ENCODE measurements at places on chromosomes 1 and 21. TPM values are rescaled to one million over a fixed set of nuclear protein-coding genes. Genes with fewer than 3 reads are reported as not detected.
A peak's percentile ranks its signal among the peaks of the same experiment; 100 is the strongest.

The ALX3 gene
- not detected for total RNA-seq

The TMIGD3 gene
- total RNA-seq = not detected

The GPR37L1 gene
- total RNA-seq = 0.05 TPM

The S100A7 gene
- not detected for total RNA-seq

The DNASE2B gene
- not detected for total RNA-seq

DNA sequence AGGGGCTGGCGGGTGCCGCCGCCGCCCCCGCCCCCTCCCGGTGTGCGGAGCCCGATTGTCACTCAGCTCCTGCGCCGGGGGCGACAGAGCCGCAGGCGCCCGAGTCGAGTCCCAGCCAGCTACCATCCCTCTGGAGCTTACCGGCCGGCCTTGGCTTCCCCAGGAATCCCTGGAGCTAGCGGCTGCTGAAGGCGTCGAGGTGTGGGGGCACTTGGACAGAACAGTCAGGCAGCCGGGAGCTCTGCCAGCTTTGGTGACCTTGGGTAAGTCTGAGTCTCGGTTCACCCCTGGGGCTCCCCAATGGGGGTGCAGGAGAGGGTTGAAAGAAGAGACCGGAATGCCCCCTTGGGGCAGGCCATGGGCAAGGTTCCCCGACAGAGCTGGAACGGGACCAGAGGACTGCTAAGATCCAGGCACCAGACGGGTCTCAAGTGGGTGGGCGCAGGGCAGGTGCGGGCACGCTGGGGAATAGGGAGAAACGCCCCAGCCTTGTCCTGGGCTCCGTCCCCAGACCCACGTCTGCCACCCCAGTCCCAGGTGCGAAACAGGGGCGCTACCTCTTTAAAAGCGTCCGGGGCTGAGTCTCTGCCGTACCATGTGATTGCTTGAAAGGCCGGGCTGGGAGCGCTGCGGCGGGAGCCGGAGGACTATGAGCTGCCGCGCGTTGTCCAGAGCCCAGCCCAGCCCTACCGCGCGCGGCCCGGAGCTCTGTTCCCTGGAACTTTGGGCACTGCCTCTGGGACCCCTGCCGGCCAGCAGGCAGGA lies at the start of gene ADORA1:
TSS of gene ADORA1 (plus strand) at position 61 of the 765 bp plus-strand sequence. CDS start 1,116 bp downstream, outside the sequence.
- peaks cover 16% of the 10 kb centered on the region for H3K4me1 ChIP-seq
- no peaks in the 10 kb centered on the region for H3K36me3 ChIP-seq
- H3K27me3 ChIP-seq = peaks cover 59% of the 10 kb centered on the region
- no peak within 1 kb of the TSS for H3K27ac ChIP-seq

- no peak overlapping the region for H3K27ac ChIP-seq
- no peak for DNase-seq
- no peak overlapping the region for H3K4me3 ChIP-seq
- H3K27me3 ChIP-seq = no peaks in the 10 kb centered on the region
- no peaks in the 10 kb centered on the region for H3K36me3 ChIP-seq
- H3K4me1 ChIP-seq = no peaks in the 10 kb centered on the region
Observed at GRCh38 chr21:20030390-20030789, 967.8 kb upstream of the NCAM2 start.

- peaks cover 9% of the 10 kb centered on the region for H3K27me3 ChIP-seq
- H3K4me1 ChIP-seq = peaks cover 20% of the 10 kb centered on the region
- no peaks in the 10 kb centered on the region for H3K36me3 ChIP-seq
- H3K27ac ChIP-seq = no peak overlapping the region
Observed at GRCh38 chr1:145720878-145721671, 1.8 kb downstream of the CD160 start.

- no peak overlapping the region for H3K4me3 ChIP-seq
- no peaks in the 10 kb centered on the region for H3K4me1 ChIP-seq
- no peak overlapping the region for H3K27ac ChIP-seq
- peaks cover 3% of the 10 kb centered on the region for H3K36me3 ChIP-seq
- no peak for DNase-seq
Observed at GRCh38 chr1:207794861-207795260, 43.0 kb downstream of the CD46 start.

GRCh38 chr21:17003763-17004373 lies 509.0 kb upstream of the CXADR start:
- DNase-seq = no peak
- H3K4me1 ChIP-seq = peaks cover 20% of the 10 kb centered on the region
- H3K36me3 ChIP-seq = no peaks in the 10 kb centered on the region
- no peak overlapping the region for H3K4me3 ChIP-seq
- no peaks in the 10 kb centered on the region for H3K27me3 ChIP-seq

DNA sequence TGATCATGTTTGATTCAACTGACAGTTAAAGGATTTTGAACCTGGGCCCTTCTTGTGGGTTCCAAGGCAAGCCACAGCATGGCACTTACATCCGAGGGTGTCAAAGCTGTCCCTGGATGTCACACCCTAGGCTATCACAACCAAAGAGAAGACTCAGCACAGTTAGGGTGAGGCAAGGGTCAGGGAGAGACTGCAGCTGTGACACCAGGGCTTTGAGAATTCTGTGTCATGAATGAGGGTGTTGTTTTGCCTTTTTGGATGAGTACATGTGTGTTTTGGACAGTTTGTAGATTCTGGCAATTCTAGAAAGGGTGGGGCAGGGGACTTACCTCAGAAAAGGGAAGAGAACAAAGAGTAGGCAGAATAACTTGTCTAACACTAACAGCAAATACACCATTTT lies 37.8 kb upstream of the ZNF326 start:
- H3K27me3 ChIP-seq = no peaks in the 10 kb centered on the region
- no peak for DNase-seq
- H3K36me3 ChIP-seq = peaks cover 4% of the 10 kb centered on the region
- peaks cover 29% of the 10 kb centered on the region for H3K4me1 ChIP-seq
- no peak overlapping the region for H3K27ac ChIP-seq
- H3K4me3 ChIP-seq = peak overlapping the region; percentile 2

- peaks cover 35% of the 10 kb centered on the region for H3K4me1 ChIP-seq
- H3K27me3 ChIP-seq = no peaks in the 10 kb centered on the region
- H3K4me3 ChIP-seq = no peak overlapping the region
- H3K36me3 ChIP-seq = peaks cover 19% of the 10 kb centered on the region
Observed at GRCh38 chr1:53285969-53286760, 41.7 kb downstream of the LRP8 start.

DNA sequence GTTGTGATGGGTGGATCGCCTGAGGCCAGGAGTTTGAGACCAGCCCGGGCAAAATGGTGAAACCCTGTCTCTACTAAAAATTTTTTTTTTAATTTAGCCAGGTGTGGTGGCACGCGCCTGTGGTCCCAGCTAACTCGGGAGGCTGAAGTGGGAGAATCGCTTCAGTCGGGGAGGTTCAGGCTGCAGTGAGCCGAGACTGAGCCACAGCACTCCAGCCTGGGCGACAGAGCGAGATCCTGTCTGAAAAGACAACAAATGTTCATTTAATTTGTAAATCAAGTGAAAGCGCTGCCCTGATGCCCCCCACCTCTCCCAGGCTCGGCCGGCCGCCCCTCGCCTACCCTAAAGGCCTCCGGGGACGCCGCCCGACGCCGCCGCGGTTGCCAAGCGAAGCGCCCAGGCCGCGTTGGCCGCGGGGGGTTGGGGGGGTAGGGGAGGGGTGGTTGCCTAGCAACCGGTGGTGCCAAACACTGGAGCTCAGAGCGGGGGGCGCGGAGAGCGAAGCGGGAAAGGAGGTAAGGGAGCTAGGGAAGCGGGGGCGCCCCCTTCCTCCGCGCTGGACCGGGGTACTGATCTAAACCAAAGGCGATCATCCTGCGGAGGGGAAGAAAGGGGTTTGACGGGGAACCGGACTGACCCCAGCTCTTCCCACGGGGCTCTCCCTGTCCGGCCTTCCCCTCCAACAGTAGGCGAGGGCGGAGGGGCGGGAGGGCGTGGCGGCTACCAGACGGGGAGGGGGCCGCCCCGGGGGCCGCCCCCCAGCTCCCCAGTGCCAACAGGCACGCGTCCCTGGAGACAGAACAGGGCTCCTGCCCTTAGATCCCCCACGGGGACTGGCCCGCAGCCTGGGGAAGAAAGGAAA lies at the start of gene TEKT2:
TSS of gene TEKT2 (plus strand) at position 460 of the 862 bp plus-strand sequence. CDS start 828 bp downstream, outside the sequence.
- peaks cover 17% of the 10 kb centered on the region for H3K4me1 ChIP-seq
- H3K27me3 ChIP-seq = no peaks in the 10 kb centered on the region
- peak; percentile 68 for DNase-seq
- no peaks in the 10 kb centered on the region for H3K36me3 ChIP-seq
- peak within 1 kb of the TSS; percentile 71 for H3K27ac ChIP-seq
- H3K4me3 ChIP-seq = peak within 1 kb of the TSS; percentile 82

DNA sequence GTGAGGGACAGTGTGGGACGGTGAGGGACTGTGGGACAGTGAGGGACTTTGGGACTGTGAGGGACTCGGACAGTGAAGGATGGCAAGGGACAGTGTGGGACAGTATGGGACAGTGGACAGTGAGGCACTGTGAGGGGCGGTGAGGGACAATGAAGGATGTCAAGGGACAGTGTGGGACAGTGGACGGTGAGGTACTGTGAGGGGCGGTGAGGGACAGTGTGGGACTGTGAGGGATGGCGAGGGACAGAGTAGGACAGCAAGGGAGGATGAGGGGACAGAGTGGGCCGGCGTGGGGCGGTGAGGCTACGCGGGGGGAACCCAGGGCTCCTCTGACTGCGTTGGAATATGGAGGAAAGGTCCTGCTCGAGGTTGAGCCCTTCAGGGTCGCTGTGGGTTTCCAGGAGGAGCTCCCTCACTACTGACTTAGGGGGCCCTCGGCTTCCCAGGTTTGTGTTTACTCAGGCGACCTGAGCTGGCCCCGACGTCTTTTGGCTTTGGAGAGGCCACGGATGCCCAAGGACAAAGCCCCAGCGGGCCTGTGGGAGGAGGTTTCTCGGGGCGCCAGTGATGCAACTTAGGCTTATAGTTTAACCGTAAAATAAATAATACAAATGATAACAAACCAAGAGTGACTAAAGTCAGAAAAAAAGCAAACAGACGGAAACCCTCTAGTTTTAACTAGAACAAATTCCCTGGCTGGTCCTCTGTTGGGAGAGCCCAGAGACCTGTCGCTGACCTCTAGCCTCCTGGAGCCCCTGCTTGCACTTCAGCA lies 1.1 kb upstream of the ERRFI1 start:
- no peak for DNase-seq
- H3K27me3 ChIP-seq = peaks cover 5% of the 10 kb centered on the region
- no peaks in the 10 kb centered on the region for H3K36me3 ChIP-seq
- peak overlapping the region; percentile 91 for H3K4me3 ChIP-seq

GRCh38 chr1:63877816-63878215 lies 104.0 kb downstream of the ROR1 start:
- no peaks in the 10 kb centered on the region for H3K27me3 ChIP-seq
- no peak overlapping the region for H3K27ac ChIP-seq
- peaks cover 3% of the 10 kb centered on the region for H3K4me1 ChIP-seq
- no peak for DNase-seq

DNA sequence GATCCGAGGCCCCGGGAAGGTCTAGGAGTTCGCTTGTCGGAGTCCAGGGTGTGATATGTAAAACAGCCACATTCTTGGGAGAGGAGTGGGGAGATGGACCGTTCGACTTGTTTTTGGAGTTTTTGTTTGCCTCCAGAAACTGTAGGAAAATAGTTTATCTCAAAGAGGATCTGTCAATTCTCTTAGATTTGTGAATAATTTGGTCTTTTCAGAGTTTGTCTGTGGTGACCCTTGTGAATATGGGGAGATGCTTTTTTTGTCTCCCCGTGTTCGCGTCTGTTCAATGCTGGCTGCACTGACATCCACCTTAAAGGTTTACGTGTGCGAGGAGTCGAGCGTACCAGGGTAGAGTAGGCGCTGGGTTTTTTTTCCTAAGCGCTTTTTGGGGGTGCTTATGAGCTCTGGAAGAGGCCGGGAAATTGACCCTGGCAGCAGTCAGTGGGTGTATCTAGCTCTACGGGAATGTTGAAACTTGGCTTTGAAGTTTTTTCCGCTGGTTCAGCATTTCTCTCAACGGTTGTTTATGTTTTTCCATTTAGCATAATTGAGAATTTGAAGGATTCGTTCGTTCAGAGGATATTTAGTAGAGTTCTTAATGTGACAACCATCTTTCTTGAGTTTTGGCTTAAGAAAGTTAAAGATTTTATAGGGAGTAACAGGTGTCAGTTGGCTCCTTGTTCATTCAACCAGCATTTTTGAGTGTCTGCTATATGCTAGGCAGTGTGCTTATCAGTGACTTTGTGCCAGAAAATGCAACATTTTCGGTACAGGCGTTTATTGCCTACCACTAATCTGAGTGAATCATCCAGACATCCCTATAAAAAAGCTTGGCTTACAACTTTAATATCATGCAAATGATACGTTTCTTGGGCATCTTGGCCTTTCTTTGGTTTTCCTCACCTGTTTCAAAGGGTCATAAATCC lies 1.2 kb downstream of the SZRD1 start:
- DNase-seq = no peak
- peak overlapping the region; percentile 99 for H3K27ac ChIP-seq
- no peaks in the 10 kb centered on the region for H3K36me3 ChIP-seq
- peak overlapping the region; percentile 98 for H3K4me3 ChIP-seq
- H3K27me3 ChIP-seq = no peaks in the 10 kb centered on the region

DNA sequence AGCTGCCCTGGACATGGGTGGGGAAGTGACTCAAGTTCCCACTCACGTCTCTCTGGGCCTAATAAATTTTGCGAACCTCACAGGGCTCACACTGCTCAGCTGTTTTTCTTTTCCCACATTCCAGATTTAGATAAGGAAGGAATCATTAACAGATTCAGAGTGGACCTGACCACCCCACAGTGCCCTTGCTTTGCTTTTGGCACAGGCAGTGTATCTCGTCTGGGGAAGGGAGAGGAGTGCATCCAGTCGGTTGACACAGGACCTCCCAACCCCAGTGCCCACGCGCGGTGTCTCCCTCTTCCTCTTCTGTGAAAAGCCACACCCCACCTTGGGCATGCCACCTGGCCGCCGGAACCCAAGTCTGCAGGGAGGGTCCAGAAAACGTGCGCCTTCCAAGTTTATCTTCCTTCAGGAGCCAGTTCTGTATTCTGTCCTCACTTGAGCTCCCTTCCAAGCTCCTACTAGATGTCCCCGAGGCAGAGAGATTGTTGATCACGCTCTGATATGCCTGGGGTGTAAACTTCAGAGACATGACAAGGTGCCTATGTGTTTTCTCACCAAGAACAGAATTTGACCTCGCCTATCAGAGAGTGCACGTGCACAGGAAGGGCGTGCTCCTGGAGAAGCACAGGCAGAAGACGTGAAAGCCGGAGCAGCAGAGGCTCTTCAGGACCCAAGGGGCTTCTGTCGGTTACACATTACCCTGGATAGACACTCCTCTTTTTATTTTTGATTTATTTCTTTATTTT lies 9.5 kb upstream of the SLC2A5 start:
- H3K4me3 ChIP-seq = no peak overlapping the region
- DNase-seq = no peak
- no peaks in the 10 kb centered on the region for H3K4me1 ChIP-seq
- no peaks in the 10 kb centered on the region for H3K36me3 ChIP-seq

GRCh38 chr1:5758000-5758858 lies 234.0 kb downstream of the NPHP4 start:
- no peak overlapping the region for H3K4me3 ChIP-seq
- no peak for DNase-seq
- H3K4me1 ChIP-seq = no peaks in the 10 kb centered on the region
- H3K27ac ChIP-seq = no peak overlapping the region
- no peaks in the 10 kb centered on the region for H3K36me3 ChIP-seq

DNA sequence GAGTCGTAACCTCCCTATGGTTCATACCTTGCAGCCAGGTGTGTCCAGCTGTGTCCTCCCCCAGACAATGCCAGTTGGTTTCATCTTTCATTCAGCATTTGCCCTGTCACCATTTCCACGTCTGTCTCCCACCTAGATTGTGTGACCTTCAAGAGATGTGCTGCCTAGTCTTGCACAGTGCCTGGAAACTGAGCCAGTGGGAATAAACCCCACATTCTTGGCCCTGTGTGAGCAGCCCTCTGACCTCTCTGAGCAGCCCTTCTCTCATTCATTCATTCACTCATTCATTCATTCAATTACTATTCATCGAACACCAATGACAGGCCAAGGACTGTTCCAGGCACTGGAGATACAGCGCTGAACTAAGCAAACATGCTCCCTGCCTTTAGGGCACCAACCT lies 115.7 kb downstream of the GRIK3 start:
- H3K4me1 ChIP-seq = peaks cover 4% of the 10 kb centered on the region
- no peak overlapping the region for H3K27ac ChIP-seq
- peaks cover 33% of the 10 kb centered on the region for H3K27me3 ChIP-seq
- no peak overlapping the region for H3K4me3 ChIP-seq
